NCI-H2171 (cell line): ENCODE measurements at places on chromosomes 5 and 9.

- no peak for DNase-seq
These were observed 134.4 kb downstream of the ATG10 start for GRCh38 chr5:82106207-82106606.

- no peak for DNase-seq
These were observed 31.7 kb upstream of the LRRC14B start for GRCh38 chr5:159448-160172.

- DNase-seq, result no peak
These were observed 193.1 kb downstream of the GLIS3 start for GRCh38 chr9:4106760-4107143.

- no peak for DNase-seq
These were observed 73.6 kb upstream of the RETREG1 start for GRCh38 chr5:16690243-16690852.

DNA sequence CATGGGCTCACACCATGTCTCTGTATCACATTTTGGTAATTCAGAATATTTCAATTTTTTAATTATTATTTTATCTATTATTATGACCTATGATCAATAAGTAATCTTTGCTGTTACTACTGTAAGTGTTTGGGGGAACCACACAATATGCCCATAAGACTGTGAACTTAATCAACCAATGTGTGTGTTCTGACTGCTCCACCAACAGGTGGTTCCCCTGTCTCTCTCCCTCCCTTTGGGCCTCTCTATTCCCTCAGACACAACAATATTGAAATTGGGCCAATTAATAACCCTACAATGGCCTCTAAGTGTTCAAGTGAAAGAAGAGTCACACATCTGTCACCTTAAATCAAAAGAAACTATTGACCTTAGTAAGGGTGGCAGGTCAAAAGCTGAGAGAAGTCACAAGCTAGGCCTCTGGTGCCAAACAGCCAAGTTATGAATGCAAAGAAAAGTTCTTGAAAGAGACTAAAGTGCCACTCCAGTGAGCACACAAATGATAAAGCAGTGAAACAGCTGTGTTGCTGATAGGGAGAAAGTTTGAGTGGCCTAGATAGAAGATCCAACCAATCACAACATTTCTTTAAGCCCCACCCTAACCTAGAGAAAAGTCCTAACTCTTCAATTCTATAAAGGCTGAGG, 88.7 kb downstream of the DEPDC1B start:
- DNase-seq, result no peak

GRCh38 chr5:164289526-164289925, 784.1 kb downstream of the MAT2B start:
- DNase-seq, result no peak

DNA sequence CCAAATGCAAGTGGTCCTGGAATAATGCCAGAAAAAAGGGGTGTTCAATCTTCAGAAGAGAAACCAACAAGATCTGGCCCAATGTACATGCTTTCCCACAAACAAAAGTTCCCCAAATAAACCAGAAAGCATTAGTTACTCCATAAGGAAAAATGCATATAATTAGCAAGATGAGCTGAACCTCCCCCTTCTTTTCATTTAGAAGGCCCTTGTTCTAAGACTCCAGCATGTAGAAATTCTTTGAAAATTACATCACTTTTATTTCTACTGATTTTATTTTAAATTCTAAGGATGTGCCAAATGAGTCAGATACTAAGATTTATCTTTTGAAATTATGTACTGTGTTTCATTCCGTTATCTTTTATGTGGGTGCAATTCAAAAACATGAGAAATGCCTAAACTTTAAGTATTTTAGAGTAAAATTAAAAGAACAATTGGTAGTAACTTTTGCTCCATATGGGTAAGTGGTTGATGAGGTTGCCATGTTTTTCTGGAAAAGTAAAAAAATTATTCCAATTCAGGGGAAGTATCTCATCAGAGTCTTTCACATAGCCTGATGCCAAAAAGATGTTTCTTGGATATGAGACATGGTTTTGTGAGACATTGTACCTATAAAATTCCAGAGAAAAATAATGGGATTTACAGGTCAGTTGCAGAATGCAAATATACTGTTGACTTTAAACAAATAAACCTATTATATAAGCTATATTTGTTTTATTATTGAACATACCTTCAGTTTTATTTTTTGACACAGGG, 106.5 kb upstream of the CCDC112 start:
- DNase-seq, result no peak

DNA sequence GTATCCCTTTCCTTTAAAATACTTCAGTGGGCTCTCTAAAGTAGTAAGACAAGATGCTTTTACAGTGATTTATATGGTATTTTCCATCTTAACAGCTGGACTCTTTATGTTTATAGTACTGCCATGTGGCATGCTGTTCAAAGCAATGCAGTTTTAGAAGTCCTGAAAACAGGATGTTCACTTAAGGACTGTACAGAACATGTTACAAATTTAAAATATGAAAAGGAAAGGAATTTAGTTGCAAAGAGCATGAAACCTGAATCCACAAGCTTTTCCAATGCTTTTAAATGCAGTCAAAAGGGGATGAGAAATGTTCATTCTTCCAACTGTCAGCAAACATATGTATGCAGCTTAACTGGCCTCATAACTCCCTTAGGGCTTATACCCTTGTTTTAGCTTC, 580.2 kb downstream of the EFNA5 start:
- DNase-seq, result no peak

- DNase-seq, result no peak
These were observed 94.9 kb upstream of the SLC27A6 start for GRCh38 chr5:128870373-128870772.

- no peak for DNase-seq
These were observed 41.0 kb upstream of the PRDM9 start for GRCh38 chr5:23466401-23466912.

GRCh38 chr5:122757285-122757684, 17.6 kb upstream of the SNX2 start:
- DNase-seq, result no peak

GRCh38 chr9:20618361-20618802, 3.9 kb downstream of the MLLT3 start:
- no peak for DNase-seq

DNA sequence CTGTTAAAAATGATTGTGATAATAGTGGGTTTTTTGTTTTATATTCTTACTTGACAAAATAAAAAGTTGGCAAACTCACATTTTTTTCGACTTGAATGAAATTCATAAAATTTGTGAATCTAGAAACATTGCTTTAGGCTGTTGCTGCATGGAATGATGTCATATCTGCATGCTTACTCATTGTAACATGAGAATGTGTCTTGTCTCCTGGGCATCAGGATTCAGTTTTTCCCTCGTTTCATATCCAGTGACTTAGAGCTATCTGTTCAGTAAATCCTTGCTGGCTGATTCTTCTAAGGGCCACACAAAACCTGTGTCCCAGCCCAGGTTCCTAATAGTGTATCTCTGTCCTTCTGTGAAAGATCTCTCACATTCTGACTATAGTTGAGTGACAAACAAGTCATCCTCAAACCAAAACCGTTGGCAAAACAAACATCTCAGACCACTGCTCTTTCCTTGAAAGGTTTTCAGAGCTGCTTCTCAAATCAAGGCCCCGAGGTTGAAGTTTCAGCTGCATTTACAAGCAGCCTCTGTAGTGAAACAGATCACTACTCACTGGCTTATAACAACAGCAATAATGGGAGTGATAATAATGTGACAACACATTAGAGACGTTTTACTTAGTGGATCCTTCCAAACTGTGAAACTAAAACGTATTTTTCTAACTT, 95.0 kb downstream of the NPR3 start:
- DNase-seq, result no peak

DNA sequence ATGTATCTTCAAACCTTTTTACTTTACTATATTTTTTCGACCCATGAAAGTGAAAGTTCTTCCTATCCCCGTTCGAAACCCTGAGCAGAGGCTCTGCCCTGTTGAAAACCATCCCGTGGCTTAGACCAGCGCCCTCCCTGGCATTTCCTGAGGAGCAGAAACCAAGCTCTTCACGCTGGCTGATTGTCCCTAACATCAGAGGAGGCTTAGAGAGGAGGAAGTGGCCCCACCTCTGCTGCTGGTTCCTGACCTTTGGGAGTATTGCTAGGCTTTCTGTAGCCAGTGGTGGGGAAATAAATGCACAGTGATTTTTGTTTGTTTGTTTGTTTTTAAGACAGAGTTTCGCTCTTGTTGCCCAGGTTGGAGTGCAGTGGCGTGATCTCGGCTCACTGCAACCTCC, 4.2 kb upstream of the PTGES start:
- DNase-seq, result no peak

GRCh38 chr5:41109186-41109585, 38.0 kb upstream of the MROH2B start:
- no peak for DNase-seq

- no peak for DNase-seq
These were observed 59.1 kb upstream of the FBXW11 start for GRCh38 chr5:172065431-172066065.

DNA sequence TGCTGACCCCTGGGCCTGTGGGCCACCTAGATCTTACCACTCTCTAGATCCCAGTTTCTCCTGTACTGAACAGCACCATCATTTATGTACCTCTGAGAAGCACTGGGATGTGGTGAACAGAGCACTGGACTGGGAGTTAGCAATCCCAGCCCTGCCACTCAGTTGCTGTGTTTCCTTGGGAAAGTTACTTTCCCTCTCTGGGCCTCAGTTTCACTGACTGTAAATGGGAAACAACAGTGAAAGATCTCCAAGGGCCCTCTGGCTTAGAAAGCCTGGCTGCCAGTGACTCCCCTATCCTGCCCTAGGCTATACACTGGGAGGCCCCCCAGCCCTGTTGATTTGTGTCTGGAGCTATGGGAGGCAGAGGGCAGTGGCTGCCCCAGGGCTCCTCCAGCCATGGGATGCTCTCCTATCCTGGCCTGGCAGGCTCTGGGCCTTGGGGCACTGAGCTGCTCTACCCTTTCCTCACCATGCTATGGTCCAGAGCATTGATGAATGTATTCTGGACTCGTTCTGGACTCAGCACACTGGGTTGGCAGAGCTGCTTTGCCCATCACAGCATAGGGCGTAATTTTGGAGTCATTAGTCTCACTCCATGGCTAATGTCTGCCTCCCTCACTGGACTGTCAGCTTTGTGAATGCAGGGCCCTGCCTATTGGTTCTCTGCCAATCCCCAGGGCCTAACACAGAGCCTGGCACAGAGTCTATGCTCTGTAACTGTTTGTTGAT, 99.3 kb downstream of the RGS3 start:
- no peak for DNase-seq

DNA sequence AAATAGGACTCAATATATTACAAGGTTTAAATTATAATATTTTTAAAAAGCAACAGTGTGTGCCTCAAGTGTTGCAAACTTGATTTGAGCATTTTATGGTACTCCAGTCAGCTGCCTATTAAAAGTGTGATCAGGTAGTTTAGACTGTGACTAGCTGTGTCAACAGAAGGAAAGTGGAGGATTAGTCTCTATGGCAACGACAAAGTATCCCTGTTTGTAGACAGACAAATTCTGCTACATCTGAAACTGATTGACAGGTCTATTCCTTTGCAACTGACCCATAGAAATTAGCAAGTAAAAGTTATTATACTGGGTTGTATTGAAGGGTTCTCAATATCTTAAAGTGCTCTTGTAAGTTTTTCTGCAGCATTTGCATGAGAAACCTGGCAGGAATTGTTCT, 249.8 kb upstream of the ARRDC3 start:
- no peak for DNase-seq

DNA sequence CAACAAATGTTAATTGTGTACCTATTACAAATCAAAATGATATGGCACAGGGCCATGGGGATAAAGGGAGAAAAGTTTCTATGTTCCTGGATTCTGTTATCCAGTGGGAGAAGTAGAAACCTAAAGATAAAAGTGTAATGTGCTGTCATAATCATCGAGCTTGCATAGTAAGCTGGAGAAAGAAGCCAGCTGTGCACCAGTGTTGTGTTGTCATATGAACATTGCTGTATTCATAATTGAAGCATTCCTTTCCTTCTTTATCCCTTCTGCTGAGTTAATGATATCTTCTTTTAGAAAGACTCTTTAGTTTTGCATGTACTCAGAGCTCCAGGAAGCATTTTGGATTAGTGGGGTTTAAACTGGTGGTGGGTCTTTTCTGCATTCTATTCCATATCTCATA, 39.5 kb downstream of the NTRK2 start:
- no peak for DNase-seq

- no peak for DNase-seq
These were observed 20.1 kb upstream of the MARCHF6 start for GRCh38 chr5:10333154-10334006.
